Natural killer cell (primary cell): ENCODE measurements at places on chromosomes 2 and 18. TPM values are rescaled to one million over a fixed set of nuclear protein-coding genes. Genes with fewer than 3 reads are reported as not detected.

The UGT1A8 gene
- not detected for total RNA-seq

The INHBB gene
- 0.10 TPM for total RNA-seq

DNA sequence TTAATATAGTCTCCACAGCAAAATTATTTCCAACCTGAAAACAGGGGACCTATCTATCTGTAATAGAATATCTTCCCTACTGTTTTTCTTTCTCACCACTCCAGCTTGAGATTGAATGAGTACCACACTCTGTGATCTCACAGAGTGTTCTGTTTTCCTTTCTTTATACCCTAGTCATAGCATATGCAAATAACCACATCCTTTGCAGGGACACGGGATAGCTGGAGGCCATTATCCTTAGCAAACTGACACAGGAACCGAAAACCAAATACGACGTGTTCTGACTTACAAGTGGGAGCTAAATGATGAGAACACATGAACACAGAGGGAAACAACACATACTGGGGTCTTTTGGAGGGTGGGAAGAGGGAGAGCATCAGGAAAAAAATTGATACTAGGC lies 224.7 kb downstream of the SLC8A1 start:
- no peak overlapping the region for H3K4me3 ChIP-seq
- no peak overlapping the region for H3K27ac ChIP-seq
- no peaks in the 10 kb centered on the region for H3K4me1 ChIP-seq
- H3K36me3 ChIP-seq, result no peaks in the 10 kb centered on the region

DNA sequence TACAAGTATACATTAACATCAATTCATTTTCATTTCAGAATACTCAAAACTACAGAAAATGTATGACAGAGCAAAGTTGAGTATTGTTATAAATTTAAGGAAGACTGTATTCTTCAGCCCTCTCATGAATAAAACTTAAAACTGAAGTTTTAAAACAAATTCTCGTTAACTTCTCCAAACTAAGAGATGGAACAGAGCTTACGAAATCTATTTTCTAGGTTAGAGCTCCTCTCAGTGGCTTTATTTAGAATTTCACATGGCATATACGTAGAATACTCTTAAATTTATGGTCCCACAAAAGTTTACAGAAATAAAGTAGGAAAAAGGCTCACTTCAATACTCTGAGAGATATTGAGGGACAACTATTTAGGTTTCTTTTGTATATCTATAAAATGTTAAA lies 612.1 kb downstream of the KCNJ3 start:
- no peak overlapping the region for H3K27ac ChIP-seq
- no peak overlapping the region for H3K4me3 ChIP-seq
- no peak for DNase-seq
- H3K27me3 ChIP-seq, result no peaks in the 10 kb centered on the region
- H3K4me1 ChIP-seq, result no peaks in the 10 kb centered on the region

DNA sequence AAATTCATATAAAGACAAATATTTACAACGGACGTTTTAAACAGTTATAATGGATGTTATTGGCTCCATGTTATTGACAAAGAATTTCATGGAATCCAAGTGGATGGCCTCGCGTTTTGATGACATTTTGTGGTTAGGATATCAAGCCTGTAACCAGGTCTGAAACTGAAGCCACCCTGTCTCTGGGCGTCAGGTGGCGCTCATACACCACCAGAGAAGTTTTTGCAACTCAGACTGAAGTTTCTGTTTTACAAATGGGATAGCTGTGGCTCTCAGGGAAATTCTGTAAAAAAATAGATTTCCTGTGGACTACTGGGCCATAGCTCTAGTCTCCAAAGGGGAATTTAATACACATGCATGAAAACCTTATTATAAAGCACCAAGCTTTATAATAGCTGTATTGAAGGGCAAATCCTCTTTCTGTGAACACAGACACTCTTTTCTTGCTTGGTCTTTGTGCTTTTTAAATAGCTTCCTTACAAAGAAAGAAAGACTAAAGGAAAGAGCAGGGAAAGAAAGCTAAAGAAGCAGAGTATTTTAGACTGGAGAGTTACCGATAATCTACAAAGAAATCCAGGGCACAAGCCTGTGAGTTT lies 86.7 kb downstream of the C18orf54 start:
- DNase-seq, result peak; percentile 32
- H3K36me3 ChIP-seq, result no peaks in the 10 kb centered on the region
- H3K4me1 ChIP-seq, result no peaks in the 10 kb centered on the region
- H3K4me3 ChIP-seq, result no peak overlapping the region
- H3K27ac ChIP-seq, result no peak overlapping the region

GRCh38 chr18:50973367-50974126 lies 5.7 kb downstream of the ELAC1 start:
- H3K27ac ChIP-seq, result no peak overlapping the region
- DNase-seq, result no peak
- H3K36me3 ChIP-seq, result peaks cover 38% of the 10 kb centered on the region
- no peak overlapping the region for H3K4me3 ChIP-seq

GRCh38 chr2:138712212-138712979 lies 67.8 kb downstream of the NXPH2 start:
- no peaks in the 10 kb centered on the region for H3K4me1 ChIP-seq
- DNase-seq, result no peak
- H3K4me3 ChIP-seq, result no peak overlapping the region
- no peaks in the 10 kb centered on the region for H3K36me3 ChIP-seq
- no peaks in the 10 kb centered on the region for H3K27me3 ChIP-seq

- H3K4me3 ChIP-seq, result no peak overlapping the region
- H3K36me3 ChIP-seq, result no peaks in the 10 kb centered on the region
- H3K4me1 ChIP-seq, result peaks cover 40% of the 10 kb centered on the region
- H3K27me3 ChIP-seq, result no peaks in the 10 kb centered on the region
- H3K27ac ChIP-seq, result no peak overlapping the region
Observed at GRCh38 chr2:15313657-15314056, 247.5 kb downstream of the NBAS start.

DNA sequence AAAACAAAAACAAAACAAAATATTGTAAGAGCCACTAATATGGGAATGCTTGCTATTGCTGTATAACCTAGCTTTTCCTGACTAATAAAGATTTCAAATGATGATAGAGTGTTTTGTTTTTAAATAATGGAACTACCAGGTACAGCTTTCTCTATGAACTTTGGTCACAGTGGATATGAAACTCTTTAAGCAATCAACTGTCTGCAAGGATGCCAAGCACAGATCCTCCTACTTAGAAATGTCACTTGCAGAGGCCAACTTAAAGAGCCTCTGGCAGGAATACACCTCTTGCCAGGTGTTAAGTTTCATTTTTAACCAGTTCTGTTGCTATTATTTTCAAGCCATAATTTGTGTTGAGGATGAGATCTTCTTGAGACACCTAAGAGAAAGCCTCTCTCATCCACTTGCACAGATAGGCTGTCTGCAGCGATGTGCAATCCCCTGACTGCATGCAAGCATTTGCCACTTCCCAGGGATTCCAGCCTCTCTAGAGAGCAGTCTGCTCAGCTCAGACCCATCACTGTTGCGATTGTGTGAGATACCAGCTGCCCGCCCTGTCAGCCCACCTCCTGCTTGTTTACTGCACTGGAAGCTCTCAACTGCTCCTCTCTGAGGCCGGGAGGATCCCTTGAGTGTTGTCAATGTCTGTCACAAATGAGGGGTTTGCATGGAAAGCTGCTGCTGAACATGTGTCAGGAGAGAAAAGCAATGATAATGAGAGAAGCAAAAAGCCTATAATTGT lies 86.1 kb upstream of the SCG2 start:
- no peak overlapping the region for H3K4me3 ChIP-seq
- H3K36me3 ChIP-seq, result no peaks in the 10 kb centered on the region
- no peaks in the 10 kb centered on the region for H3K27me3 ChIP-seq
- no peaks in the 10 kb centered on the region for H3K4me1 ChIP-seq
- DNase-seq, result no peak

DNA sequence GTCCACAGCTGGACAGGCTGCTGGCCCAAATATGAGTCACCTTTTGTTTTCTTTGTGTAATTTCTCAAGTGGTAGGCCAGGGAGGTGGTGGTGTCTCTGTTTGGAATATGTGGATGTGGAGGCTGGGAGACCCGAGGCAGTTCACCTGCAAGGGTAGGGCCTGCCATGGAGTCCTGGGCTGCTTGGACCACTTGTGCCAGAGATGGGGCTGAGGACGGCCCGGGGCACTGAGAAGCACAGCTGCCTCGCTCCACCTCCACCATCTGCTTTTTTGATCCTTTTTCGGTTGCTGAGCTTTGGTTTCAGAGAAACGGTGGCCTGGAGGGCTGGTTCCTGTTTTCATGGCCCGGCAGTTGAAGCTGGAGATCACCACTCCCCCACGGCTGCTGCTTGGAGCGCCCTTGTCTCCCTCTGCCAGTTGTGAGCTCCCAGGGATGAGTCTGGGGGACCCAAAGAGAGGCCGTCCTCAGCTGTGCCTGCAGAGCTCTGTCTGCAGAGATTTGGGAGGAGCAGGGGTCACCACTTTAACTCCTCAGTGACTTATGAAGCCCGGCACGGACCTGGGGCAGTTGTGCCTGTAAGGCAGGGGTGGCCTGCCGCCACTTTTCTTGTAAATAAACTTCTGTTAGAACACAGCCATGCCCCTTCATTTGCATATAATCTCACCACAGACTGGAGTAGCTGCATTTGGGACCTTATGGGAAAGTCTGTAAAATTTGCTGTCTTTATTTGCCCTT lies 67.6 kb upstream of the MCFD2 start:
- peaks cover 13% of the 10 kb centered on the region for H3K36me3 ChIP-seq
- H3K4me3 ChIP-seq, result no peak overlapping the region
- H3K4me1 ChIP-seq, result peaks cover 90% of the 10 kb centered on the region
- DNase-seq, result peak; percentile 15
- H3K27me3 ChIP-seq, result no peaks in the 10 kb centered on the region

GRCh38 chr2:217930761-217931563 lies 71.8 kb downstream of the TNS1 start:
- H3K27me3 ChIP-seq, result no peaks in the 10 kb centered on the region
- DNase-seq, result no peak
- peaks cover 25% of the 10 kb centered on the region for H3K4me1 ChIP-seq
- no peak overlapping the region for H3K27ac ChIP-seq

DNA sequence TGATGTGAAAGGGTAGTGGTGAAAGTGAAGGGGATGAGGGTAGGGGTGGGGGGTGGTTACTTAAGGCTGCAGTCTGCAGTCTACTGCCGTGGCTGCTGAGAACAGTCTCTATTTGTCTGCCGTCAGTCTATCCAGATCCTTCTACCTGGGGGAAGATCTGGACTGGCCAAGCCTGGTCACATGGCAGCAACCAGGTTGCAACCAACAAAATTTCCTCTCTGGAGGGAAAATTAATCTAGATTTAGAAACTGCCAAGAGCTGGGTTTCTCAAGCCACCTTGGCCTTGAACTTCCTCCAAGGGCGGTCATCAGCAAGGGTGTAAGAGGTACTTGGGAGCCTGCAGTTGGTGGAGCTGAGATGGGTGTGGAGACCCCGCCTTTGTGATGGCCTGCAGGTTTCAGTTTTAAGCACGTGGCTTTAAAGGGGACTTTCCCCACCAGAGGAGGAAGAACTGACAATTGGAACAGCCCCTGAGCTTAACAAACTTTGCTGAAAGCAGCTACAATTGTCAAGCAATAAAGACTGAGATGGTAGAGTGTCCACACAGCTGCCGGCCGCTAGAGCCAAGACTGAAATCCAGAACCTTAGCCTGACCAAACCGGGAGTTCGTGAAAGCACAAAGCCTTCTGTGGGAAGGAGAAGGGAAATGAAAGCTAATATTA lies 31.4 kb upstream of the KCMF1 start:
- DNase-seq, result peak; percentile 63
- no peaks in the 10 kb centered on the region for H3K27me3 ChIP-seq
- no peaks in the 10 kb centered on the region for H3K36me3 ChIP-seq
- peaks cover 38% of the 10 kb centered on the region for H3K4me1 ChIP-seq

GRCh38 chr2:12284037-12284436 lies 432.7 kb upstream of the TRIB2 start:
- H3K36me3 ChIP-seq, result no peaks in the 10 kb centered on the region
- H3K27ac ChIP-seq, result no peak overlapping the region
- H3K4me1 ChIP-seq, result no peaks in the 10 kb centered on the region
- DNase-seq, result no peak
- no peak overlapping the region for H3K4me3 ChIP-seq
- no peaks in the 10 kb centered on the region for H3K27me3 ChIP-seq

DNA sequence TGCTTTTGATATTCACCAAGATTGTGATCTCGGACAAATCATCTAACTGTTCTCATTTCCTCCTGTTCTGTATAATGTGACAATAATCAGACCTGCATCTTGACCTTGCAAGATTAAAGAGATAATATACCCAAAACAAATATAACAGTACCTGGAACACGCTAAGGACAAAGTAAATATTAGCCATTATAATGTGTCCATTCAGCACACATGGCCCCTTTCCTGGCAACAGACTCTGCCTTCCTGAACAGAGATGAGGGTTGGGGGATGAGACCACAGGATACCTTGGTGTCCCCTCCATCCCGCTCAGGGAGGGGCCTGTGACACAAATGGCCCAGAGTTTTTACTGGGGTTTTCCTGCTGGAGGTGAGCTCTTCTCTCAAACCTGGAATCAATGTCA lies 143.4 kb upstream of the SERPINE2 start:
- H3K27me3 ChIP-seq, result no peaks in the 10 kb centered on the region
- no peaks in the 10 kb centered on the region for H3K4me1 ChIP-seq
- no peak for DNase-seq
- H3K27ac ChIP-seq, result no peak overlapping the region
- H3K4me3 ChIP-seq, result no peak overlapping the region
- no peaks in the 10 kb centered on the region for H3K36me3 ChIP-seq

DNA sequence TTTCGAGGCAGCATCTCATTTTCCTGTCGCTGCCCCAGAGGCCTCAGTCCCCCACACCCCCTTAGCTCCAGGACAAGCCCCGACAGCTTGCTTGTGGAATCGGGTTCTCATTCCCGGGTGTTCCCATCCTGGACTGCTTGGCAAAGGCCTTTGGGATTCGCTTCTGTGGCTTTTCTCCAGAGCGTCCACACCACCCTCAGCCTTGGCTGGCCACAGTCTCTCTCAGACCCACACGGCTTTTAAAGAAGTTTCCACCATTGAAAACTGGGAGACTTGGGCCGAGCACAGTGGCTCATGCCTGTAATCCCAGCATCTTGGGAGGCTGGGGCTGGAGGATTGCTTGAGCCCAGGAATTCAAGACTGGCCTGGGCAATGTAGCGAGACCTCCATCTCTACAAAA lies 2.7 kb downstream of the ESPNL start:
- H3K27me3 ChIP-seq, result no peaks in the 10 kb centered on the region
- H3K4me1 ChIP-seq, result peaks cover 19% of the 10 kb centered on the region
- H3K4me3 ChIP-seq, result no peak overlapping the region
- no peaks in the 10 kb centered on the region for H3K36me3 ChIP-seq
- H3K27ac ChIP-seq, result no peak overlapping the region
